ENCODE measurements at places on chromosomes 6 and 20. TPM values are rescaled to one million over a fixed set of nuclear protein-coding genes. Genes with fewer than 3 reads are reported as not detected.

DNA sequence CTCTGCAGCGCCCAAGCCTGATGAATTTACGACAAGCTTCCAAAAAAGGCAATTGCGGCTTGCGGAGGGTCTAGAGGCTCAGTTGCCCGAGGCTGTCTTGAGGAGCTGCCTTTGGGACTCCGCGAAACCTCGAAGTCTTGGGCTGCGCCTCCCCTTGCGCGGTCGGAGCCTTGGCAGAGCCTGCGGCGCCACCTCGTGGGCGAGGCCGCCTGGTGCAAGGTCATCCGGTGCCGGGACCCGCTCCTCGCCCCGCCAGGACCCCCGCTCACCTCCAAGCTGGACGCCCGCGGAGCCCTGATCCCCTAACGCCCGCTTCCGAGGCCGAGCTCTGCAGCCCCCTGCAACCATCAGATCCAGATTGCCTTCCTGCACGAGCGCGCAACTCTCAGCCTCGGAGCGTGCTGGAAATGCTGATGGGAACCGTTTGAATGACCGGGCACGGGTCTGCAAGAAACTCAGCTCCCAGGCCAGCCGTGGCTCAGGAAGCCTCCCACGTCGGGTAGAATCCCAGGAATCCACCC, 14.9 kb upstream of the FAM210B start:
- peak; percentile 77 for DNase-seq
- no peak overlapping the region for H3K27ac ChIP-seq
- H3K27me3 ChIP-seq, result no peaks in the 10 kb centered on the region
- peak overlapping the region; percentile 12 for H3K4me3 ChIP-seq

- H3K4me3 ChIP-seq, result peak overlapping the region; percentile 28
- no peaks in the 10 kb centered on the region for H3K36me3 ChIP-seq
- H3K27me3 ChIP-seq, result no peaks in the 10 kb centered on the region
- H3K4me1 ChIP-seq, result no peaks in the 10 kb centered on the region
Measured at GRCh38 chr6:95636552-95637431, 59.5 kb downstream of the MANEA start.

Gene LAMA2
- total RNA-seq, result 56.0 TPM

Gene EMILIN3
- total RNA-seq, result 3.7 TPM

DNA sequence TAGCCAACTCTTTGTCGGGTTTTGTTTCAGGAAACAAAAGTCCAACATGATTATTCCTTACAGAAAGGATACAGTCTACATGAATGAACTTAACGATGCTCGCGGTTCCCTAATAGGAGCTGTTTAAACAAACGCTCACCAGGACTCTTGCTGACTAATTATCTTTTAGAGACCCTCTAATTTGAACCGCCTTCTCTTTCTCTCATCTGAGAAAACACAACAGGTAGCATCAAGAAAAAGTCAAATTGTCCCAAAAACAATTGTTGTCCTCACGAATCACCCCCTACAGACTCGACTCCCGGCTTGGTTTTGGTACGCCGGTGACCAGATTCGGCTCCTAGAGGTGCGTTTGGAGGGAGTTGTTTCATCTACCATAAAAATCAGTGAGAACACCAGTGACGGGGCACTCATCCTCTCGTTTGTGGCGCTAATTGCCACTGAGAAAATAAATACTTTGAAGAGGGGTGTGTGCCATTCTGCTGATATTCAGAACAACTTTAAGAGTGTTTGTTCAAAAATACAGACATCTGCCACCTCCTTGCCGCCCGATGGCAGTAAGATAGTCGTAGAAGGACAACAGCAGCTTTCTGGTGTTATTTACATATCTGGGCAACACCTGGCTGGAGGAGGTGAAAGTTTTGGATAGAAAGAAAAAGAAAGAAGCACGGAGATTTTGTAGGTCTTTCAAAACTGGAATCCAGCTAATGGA, 1.1 kb upstream of the SIM1 start:
- no peak for DNase-seq
- H3K4me1 ChIP-seq, result no peaks in the 10 kb centered on the region
- no peak overlapping the region for H3K27ac ChIP-seq
- no peaks in the 10 kb centered on the region for H3K36me3 ChIP-seq
- peaks cover 6% of the 10 kb centered on the region for H3K27me3 ChIP-seq

Gene RIMS4
- total RNA-seq, result 72.1 TPM

Measured in testis (tissue), 5 donors.